Gastroesophageal sphincter (tissue), 4 donors: ENCODE measurements at places on chromosomes 6 and 20. TPM values are rescaled to one million over a fixed set of nuclear protein-coding genes. Genes with fewer than 3 reads are reported as not detected.
A peak's percentile ranks its signal among the peaks of the same experiment; 100 is the strongest.

GRCh38 chr20:49446808-49447207 is 35.7 kb downstream of the KCNB1 start:
- ATAC-seq = peak; percentile 86

DNA sequence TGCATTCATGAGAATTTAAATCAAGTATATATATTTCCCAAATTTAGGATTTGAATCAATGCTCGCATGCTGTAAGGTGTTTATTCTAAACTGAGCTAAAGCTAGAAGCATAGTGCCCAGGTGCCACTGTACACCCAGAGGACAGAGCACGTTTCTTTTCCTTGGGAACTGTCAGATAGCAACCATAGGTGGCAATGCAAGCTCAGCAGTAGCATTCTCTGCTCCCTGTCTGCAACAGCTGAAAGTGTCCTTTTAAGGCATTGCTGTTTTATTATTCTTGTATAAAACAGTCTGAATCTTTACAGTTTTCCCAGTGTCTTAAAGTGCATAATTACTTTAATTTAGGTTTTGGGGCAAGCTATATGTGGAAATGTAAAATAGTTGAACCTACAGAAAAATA is 443.4 kb upstream of the MMS22L start:
- ATAC-seq = no peak

GRCh38 chr6:25253351-25253750 is 25.8 kb upstream of the CARMIL1 start:
- ATAC-seq = no peak

DNA sequence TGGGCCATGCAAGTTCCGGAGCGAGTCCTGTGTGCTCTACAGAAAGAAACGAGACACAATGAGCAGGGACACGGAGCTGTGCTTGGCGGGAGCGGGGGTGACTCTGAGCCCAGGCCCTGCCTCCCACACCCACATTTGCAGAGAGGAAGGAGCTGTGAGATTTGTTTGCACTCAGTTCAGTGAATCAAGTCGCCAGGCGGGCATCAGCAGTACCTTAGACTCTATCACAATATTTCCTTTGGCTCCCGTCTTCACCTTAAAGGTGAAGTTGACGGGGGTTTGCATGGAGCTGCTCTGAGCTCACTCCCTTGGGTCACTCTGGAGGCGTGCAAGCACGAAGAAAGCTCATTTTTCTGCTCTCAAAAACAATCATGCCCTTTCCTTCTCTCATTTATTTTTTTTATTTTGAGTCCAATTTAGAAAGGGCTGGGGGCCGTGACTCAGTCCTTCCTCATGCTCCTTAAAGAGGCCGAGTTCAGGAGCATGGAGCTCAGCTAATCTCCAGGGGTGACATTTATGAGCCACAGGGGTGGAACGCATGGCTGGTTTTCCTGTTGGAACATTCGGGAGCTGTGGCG is 188.2 kb downstream of the NFATC2 start:
- no peak for ATAC-seq

DNA sequence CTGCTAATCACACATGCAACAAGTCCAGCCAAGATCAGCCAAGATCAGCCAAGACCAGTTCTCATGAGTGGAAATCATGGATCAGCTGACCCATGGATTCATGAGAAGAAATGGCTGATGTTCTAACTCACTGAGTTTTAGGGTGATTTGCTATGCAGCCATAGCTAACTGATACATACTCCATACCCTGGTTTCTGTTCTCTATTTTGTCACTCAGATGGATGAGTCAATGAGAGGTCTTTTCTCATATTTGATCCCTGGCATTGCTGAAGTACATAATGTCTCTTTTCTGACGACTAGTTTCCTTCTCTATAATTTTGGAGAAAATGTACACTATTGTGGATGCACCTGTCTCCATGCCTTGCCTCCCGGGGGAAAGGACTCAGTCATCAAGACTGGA is 118.4 kb upstream of the LY86 start:
- ATAC-seq = no peak

- no peak for ATAC-seq
These were observed 31.3 kb downstream of the STX11 start for GRCh38 chr6:144181639-144182038.

GRCh38 chr20:20014659-20015058 is 2.5 kb upstream of the NAA20 start:
- no peak for ATAC-seq

DNA sequence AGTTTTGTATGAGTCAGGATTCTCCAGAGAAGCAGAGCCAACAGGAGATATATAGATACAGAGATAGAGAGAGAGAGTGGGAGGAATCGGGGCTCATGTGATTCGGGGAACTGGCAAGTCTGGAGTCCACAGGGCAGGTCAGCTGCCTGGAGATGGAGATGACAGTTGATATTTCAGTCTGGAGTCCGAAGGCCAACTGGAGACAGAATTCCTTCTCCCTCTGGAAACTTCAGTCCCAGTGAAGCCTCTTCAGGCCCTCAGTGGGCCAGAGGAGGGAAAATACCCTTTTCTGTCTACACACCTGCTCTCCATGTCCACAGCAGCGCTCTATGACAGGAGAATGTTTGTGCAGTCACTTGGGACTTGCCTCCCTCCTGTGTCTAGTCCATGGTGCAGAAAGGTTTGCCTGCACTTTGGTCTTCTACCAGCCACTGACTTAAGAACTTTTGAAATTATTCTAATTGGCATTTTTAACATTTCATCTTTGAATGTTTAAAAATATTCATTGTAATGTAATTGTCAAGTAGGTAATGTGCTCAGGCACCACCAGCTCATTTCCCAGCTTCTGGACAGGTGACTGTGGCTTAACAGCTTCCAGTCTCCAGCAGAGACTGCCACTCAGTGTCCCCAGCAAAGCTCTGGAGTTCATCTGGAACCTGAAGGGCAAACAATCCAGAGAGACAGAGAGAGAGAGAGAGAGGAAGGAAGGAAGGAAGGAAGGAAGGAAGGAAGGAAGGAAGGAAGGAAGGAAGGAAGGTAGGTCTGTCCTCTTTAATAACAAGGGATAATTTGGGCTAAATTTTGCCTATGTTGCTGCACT is 43.8 kb upstream of the AFDN start:
- no peak for ATAC-seq

DNA sequence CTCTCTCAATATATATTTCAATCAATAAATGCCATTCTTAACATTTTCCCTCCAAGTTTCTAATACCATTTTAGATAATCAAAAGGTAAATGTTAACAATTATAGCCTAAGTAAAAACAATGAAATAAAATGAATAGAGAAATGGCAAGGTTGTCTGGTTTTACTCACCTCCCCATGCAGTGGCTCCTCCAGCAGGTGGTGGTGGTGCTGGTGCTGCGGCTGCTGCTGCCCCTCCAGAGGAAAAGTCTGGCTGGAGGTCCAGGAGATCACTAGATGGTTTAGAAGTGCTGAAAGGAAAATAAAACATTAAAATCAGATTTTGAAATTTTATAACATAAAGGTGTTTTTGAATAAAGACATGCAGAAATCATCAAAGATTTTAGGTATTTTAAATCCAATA is 93.2 kb downstream of the PRSS35 start:
- ATAC-seq = no peak

SLCO4A1 gene
- 19.4 TPM for total RNA-seq

CFB gene
- 15.5 TPM for total RNA-seq

ANGPT4 gene
- total RNA-seq = 0.15 TPM

KCNK15 gene
- 4.7 TPM for total RNA-seq

SLC22A23 gene
- total RNA-seq = 6.2 TPM

SLC17A1 gene
- not detected for total RNA-seq

MOG gene
- total RNA-seq = not detected

C20orf96 gene
- total RNA-seq = 0.93 TPM
